Testis (tissue), 5 donors: ENCODE measurements at places on chromosomes 4 and X. TPM values are rescaled to one million over a fixed set of nuclear protein-coding genes. Genes with fewer than 3 reads are reported as not detected.
A peak's percentile ranks its signal among the peaks of the same experiment; 100 is the strongest.

DNA sequence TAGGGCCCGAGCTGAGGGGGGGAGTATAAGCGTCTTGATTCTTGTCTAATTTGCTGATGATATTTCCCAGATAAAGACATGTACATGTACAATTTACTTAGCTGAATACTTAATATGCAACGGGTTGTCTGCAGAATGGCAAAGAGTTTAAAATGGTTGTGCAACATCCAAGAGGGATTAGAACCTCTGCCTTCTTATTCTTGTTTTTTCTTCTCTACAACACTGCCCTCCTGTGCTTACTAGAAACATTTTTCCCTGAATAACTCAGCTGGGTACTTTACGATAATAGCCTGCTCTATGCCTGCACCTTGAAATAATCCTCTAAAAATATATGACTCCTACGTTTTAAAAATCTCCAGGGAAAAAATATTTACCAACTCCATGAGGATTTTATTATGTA lies 41.8 kb downstream of the INTS12 start:
- H3K36me3 ChIP-seq = no peaks in the 10 kb centered on the region
- DNase-seq = no peak
- H3K4me3 ChIP-seq = no peak overlapping the region
- no peaks in the 10 kb centered on the region for H3K27me3 ChIP-seq

- H3K36me3 ChIP-seq = no peaks in the 10 kb centered on the region
- no peak overlapping the region for H3K27ac ChIP-seq
- H3K27me3 ChIP-seq = no peaks in the 10 kb centered on the region
- no peak for DNase-seq
- H3K4me1 ChIP-seq = no peaks in the 10 kb centered on the region
- no peak overlapping the region for H3K4me3 ChIP-seq
Measured at GRCh38 chr4:168619266-168619631, 122.4 kb downstream of the PALLD start.

DNA sequence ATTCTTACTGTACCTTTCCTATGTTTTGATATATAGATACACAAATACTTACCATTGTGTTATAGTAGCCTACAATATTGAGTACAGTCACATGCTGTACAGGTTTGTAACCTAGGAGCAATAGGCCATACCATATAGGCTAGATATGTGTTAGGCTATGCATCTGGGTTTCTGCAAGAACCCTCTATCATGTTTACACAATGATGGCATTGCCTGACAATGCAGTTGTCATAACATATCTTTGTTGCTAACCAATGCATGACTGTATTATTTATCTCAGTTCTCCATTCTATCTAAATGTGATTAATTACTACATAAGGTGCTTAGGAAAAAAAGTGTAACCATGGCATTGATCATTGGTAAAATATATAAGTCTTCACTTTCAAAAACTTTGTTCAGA lies 10.0 kb upstream of the SPCS3 start:
- H3K27ac ChIP-seq = no peak overlapping the region
- DNase-seq = no peak
- no peaks in the 10 kb centered on the region for H3K36me3 ChIP-seq
- no peaks in the 10 kb centered on the region for H3K27me3 ChIP-seq
- no peaks in the 10 kb centered on the region for H3K4me1 ChIP-seq

DNA sequence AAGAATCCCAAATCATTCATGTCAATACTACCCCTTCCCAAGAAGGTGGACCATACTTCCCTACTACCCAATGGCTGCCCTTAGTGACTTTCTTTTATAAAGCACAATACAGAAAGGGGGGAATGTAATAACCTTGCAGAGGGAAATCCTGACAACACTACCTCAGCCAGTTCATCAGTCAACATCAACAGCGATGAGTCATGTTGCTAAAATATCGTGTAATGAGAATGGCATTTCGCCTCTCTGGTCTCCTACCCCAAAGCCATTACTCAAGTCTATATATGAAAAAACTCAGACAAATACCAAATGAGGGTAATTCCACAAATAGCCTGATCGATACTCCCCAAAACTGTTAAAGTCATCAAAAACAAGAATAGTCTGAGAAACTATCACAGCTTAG lies 3.3 kb upstream of the MAGEA8 start:
- no peaks in the 10 kb centered on the region for H3K4me1 ChIP-seq
- H3K27me3 ChIP-seq = no peaks in the 10 kb centered on the region
- no peak overlapping the region for H3K27ac ChIP-seq
- H3K4me3 ChIP-seq = no peak overlapping the region

DNA sequence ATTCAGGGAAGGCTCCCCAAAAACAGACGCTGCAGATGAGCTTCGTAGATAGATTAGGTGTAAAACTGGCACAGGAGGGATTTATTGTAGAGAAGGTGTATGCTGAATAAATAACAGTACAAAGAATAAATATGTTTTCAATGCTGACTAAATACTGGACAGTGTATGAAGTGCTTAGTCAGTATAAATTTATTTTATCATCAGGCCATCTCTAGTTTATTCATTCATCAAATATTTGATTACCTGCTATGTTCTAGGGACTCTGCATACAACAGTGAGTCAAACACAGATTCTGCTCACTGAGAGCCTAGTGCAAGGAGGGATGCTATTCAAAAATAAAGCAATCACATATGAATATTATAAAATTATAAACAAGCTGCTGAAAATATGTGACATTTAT lies 63.6 kb upstream of the TSPAN5 start:
- no peak for DNase-seq
- H3K27ac ChIP-seq = no peak overlapping the region
- H3K36me3 ChIP-seq = no peaks in the 10 kb centered on the region
- no peaks in the 10 kb centered on the region for H3K27me3 ChIP-seq
- no peaks in the 10 kb centered on the region for H3K4me1 ChIP-seq
- H3K4me3 ChIP-seq = no peak overlapping the region

MTNR1A gene
- 3.3 TPM for polyA plus RNA-seq

GRCh38 chrX:125295337-125295736 lies 24.3 kb upstream of the TEX13C start:
- no peaks in the 10 kb centered on the region for H3K27me3 ChIP-seq
- no peak overlapping the region for H3K4me3 ChIP-seq
- DNase-seq = no peak
- H3K27ac ChIP-seq = no peak overlapping the region
- no peaks in the 10 kb centered on the region for H3K4me1 ChIP-seq
- H3K36me3 ChIP-seq = no peaks in the 10 kb centered on the region

ADH1B gene
- polyA plus RNA-seq = 24.6 TPM

GRCh38 chr4:173883821-173884220 lies 353.8 kb upstream of the HAND2 start:
- H3K27me3 ChIP-seq = no peaks in the 10 kb centered on the region
- no peak for DNase-seq
- H3K36me3 ChIP-seq = no peaks in the 10 kb centered on the region
- H3K4me1 ChIP-seq = no peaks in the 10 kb centered on the region

CXCL11 gene
- polyA plus RNA-seq = 2.0 TPM

FGB gene
- polyA plus RNA-seq = 2.7 TPM

DNA sequence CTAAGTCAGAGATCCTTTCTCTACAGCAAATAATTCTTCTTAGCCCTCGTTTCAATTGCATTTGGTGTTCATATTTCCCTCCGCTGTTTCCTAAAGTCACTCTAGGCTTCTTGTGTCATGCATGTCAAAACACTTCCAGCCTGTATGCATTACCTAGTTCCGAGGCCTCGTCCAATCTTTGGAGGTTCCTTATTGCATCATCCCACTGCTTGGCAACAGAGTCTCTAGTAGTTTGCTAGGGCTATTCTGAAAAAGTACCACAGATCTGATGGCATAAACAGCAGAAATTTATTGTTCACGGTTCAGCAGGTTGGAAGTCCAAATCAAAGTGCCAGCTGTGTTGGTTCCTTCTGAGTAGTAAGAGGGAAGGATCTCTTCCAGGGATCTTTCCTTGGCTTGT lies 5.9 kb downstream of the H2BW2 start:
- H3K4me3 ChIP-seq = no peak overlapping the region
- H3K27ac ChIP-seq = no peak overlapping the region

DNA sequence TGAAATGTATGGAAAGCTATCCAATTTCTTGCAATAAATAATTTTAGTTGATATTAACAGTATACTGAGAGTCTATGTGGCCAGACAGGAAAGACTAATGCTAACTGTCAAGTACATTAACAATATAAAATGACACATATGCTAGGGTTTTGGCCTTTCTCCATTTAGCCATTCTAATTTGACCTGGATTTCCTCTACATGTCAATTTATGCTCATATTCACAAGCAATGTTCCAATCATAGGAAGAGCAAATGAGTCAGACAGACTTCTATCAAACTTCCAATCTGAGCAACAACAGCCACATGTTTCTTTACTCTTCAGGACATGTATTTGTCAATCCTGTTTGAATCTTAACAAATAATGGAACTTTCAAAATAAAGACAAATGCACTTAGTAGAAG lies 53.6 kb downstream of the CORIN start:
- H3K4me1 ChIP-seq = no peaks in the 10 kb centered on the region
- no peaks in the 10 kb centered on the region for H3K27me3 ChIP-seq
- H3K4me3 ChIP-seq = no peak overlapping the region
- H3K27ac ChIP-seq = no peak overlapping the region
- no peak for DNase-seq

- peaks cover 4% of the 10 kb centered on the region for H3K4me1 ChIP-seq
- H3K4me3 ChIP-seq = peak overlapping the region; percentile 63
- H3K27me3 ChIP-seq = no peaks in the 10 kb centered on the region
- DNase-seq = peak; percentile 63
Measured at GRCh38 chr4:118351851-118352827, 664 bp downstream of the PRSS12 start.

- H3K27ac ChIP-seq = no peak overlapping the region
- no peak for DNase-seq
- no peak overlapping the region for H3K4me3 ChIP-seq
- H3K4me1 ChIP-seq = no peaks in the 10 kb centered on the region
Measured at GRCh38 chrX:38273453-38273852, 52.8 kb upstream of the SRPX start.

GRCh38 chrX:47208108-47208507 lies 10.4 kb upstream of the CDK16 start:
- no peaks in the 10 kb centered on the region for H3K27me3 ChIP-seq
- H3K4me3 ChIP-seq = no peak overlapping the region
- no peak for DNase-seq
- H3K4me1 ChIP-seq = no peaks in the 10 kb centered on the region
- no peak overlapping the region for H3K27ac ChIP-seq

GRCh38 chr4:16685536-16685935 lies 212.9 kb downstream of the LDB2 start:
- H3K36me3 ChIP-seq = no peaks in the 10 kb centered on the region
- no peak overlapping the region for H3K4me3 ChIP-seq

DNA sequence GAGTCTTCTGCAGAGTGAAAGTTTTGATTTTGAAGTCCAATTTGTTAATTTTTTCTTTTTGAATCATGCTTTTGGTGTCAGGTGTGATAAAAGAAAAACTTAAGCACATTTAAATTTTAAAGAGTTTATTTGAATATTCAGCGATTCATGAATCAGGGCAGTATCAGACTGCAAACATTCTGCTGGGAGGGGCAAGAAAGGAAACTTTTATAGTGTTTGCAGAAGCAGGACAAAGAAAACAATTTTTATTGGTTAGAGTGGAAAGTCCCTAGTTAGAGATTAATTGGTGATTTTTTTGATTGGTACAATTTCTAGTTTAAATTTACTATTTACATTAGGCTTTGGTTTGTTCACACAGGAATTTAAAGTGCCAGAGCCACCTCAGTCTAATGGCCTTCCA lies 1.5 kb upstream of the DIPK2B start:
- no peak overlapping the region for H3K4me3 ChIP-seq
- DNase-seq = no peak
- H3K27ac ChIP-seq = no peak overlapping the region
- no peaks in the 10 kb centered on the region for H3K36me3 ChIP-seq
- H3K27me3 ChIP-seq = no peaks in the 10 kb centered on the region
- H3K4me1 ChIP-seq = no peaks in the 10 kb centered on the region

GRCh38 chr4:84417997-84418709 lies 80.9 kb downstream of the NKX6-1 start:
- H3K27ac ChIP-seq = no peak overlapping the region
- no peaks in the 10 kb centered on the region for H3K36me3 ChIP-seq
- no peak overlapping the region for H3K4me3 ChIP-seq
- DNase-seq = no peak
- no peaks in the 10 kb centered on the region for H3K4me1 ChIP-seq
- no peaks in the 10 kb centered on the region for H3K27me3 ChIP-seq

NLGN4X gene
- 3.6 TPM for polyA plus RNA-seq

DNA sequence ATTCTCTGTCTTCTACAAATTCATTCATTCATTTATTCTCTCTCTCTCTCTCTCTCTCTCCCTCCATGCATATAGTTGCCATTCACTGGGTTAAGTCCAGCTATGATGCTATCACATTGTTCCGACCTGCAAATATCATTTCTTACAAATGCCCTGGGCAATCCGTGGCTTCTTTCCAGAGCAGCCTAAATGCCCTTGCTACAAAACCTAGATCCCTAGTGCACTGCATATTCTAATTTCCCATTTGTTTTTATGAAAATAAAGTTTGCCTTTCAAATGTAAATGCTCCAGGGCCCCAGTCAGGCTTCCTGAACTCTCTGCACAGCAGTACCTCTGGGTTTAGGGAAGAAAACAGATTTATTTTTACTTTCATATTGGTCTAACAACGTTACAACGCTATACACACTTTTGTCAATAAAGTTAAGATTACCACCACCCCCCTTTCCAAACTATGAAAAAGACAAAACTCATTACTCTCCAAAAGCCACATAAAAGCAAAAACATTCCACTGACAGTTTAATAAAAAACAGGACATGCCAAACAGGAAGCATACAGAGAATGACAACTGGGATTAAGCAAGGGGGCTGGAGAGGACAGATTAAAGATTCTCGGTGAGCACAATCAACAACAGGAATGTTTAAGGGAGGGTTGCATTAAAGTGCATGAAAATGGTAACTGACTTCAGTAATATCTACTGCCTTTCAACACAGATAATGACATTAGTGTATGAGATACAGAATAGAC lies 104.3 kb downstream of the USP46 start:
- H3K4me1 ChIP-seq = peaks cover 19% of the 10 kb centered on the region
- H3K27me3 ChIP-seq = no peaks in the 10 kb centered on the region
- H3K36me3 ChIP-seq = no peaks in the 10 kb centered on the region
- no peak for DNase-seq
- H3K27ac ChIP-seq = no peak overlapping the region

DNA sequence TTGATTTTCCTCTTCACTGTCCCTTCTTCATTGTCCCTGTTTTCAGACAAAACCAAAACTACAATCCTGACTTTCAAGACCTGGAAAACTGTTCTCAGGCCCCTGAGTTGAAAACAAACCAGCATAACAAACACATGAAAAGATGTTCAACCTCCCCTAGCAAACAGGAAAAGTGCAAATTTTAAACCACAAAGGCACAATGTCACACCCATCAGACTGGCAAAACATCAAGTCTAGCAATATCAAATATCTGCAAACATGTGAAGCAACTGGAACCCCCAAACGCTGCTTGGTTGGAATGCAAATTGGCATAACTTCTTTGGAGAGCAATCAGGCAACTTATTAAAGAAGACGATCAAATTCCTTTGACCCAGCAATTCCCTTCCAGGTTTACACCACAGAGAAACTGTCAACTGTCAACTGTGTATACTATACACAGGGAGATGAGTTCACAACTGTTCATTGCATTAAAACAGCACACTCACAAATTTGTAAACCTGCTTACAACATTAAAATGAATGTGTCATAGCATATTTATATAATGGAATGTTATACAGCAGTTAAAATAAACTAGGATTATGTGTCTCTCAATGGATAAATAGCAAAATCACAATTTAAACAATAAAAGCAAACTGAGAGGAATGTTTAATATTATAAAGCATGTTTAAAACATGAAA lies 7.0 kb downstream of the USP46 start:
- no peaks in the 10 kb centered on the region for H3K27me3 ChIP-seq
- H3K4me1 ChIP-seq = peaks cover 17% of the 10 kb centered on the region
- H3K4me3 ChIP-seq = no peak overlapping the region
- no peak for DNase-seq
